Natural killer cell treated with Interleukin-12 subunit alpha and Interleukin-12 subunit beta and Interleukin-15 and Interleukin-18, amount 100 ng/mL, for 72 hours (primary cell): ENCODE measurements at places on chromosomes 4 and X. TPM values are rescaled to one million over a fixed set of nuclear protein-coding genes. Genes with fewer than 3 reads are reported as not detected.

Gene IQCM
- total RNA-seq: not detected

Gene FAT1
- not detected for total RNA-seq

GRCh38 chr4:175731506-175731905 is 80.6 kb downstream of the GPM6A start:
- DNase-seq: no peak

DNA sequence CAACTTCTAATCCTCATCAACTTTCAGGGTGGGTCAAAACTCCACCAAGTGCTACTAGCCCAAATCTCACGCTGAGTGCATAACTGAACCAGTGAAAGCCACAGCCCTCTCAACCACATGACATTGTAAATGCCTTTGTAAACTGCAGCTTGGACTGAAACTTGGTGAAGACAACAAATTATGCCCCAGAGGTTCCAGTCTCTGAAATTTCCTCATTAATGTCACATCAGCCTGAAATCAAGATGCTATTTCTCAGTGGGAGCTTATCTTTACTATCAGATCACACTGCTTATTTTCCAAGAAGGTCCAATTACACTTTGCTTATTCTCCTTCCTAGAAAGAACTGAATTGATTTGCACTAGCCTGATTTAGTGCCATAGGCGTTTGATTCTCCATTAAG is 46.6 kb downstream of the SOWAHB start:
- DNase-seq: no peak

DNA sequence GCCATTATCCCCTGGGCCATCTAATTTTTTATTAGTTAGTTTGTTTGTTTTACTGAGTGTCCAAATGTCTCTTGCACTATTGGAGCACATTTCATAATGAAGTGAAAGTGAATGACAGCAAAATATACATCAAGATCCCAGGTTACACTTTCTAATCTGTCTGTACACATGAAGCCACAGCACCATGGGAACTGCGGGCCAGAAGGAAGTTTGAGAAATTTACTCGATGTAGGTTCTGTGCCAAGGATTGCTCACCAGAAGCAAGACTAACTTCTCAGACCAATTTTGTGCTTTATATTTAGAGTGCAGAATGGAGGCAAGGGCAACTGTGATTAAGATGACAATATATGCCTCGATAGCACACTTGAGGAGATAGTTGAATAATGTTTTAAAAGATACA is 258.0 kb downstream of the COL25A1 start:
- DNase-seq: no peak

DNA sequence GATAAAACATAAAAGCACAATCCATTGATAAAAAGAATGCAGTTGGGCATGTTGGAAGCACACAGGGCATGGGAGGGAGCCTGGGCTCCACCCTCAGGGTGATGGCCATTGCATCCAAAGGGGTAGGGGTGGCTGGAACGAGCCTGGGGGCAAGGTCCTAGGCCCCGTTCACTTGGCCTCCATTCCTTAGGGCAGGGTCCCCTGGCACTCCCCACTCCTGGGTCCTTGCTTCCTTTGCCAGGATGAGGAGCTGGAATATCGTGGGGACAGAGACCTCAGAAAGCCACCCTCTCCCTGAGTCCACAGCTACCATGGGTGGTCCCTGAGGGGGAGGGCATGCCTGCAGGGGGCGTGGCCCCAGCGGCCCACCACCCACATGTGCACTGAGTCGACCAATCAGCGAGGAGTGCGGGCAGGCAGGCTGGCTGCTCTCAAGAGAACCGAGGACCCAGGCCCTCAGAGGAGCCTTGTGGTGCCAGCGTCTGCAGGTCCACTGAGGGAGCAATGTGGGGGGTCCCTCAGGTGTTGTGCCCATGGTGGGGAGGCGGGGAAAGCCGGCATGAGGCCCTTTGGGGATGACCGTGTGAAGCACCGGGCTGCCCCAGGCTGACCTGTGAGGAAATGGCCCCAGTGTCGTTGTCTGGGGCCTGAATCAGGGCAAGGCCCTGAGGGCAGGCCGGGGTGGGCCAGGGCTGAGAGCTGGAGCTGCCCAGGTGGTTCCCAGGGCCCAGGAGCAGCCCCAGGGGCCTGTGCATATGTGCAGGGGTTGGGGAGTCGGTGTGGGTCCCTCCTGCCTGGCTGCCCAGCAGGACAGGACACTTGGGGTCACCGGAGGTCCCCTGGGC is 78.6 kb upstream of the AMELX start:
- no peak for DNase-seq
